ENCODE measurements at places on chromosomes 5 and 9. TPM values are rescaled to one million over a fixed set of nuclear protein-coding genes. Genes with fewer than 3 reads are reported as not detected.

DNA sequence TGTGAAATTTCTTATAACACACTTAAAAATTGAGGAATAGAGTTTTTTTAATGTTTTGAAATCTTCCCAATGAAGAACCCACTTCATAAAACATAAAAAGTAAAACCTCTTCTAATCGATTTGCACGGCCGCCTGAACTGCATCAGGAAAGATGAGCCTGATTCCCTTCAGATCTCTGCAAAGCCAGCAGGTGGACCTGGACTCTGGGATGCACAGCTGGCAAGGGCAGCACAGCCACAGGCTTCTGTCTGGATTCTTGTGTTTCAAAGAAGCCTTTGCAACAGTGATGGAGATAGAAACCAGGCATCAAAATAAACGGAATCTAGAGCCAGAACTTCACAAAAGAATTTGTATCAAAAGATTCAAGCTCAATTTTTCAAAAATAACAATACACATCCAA, 36.0 kb upstream of the SPATA31C2 start:
- DNase-seq = no peak

- peak; percentile 68 for DNase-seq
These were observed 121.1 kb upstream of the IL12B start for GRCh38 chr5:159451197-159452052.

DNA sequence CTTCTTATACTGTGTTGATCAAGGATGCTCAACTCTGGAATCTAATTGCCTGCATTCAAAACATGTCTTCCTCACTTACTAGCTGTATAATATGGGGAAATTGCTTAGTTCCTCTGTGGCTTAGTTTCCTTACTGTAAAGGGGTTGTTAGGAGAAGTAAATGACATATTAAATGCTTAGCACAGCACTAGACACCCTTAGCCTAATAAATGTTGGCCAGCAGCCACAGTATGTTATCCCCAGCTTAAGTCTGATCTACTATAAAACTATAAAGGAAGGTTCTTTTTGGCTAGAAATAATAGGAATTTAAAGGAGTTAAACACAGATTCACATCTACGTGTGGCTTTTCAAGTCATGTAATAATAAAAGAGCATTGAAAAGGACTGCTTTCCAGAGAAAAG, 232.4 kb downstream of the PCSK1 start:
- DNase-seq = peak; percentile 24

AFAP1L1 gene
- 22.8 TPM for total RNA-seq

IFNB1 gene
- not detected for total RNA-seq
